ENCODE measurements at places on chromosomes 6 and 20.

GRCh38 chr20:64010711-64011237 lies 25.2 kb upstream of the C20orf204 start:
- no peak for DNase-seq

- DNase-seq, result no peak
Measured at GRCh38 chr6:149273318-149273717, 44.2 kb upstream of the TAB2 start.

GRCh38 chr6:158805698-158806377 lies 13.3 kb downstream of the EZR start:
- no peak for DNase-seq

DNA sequence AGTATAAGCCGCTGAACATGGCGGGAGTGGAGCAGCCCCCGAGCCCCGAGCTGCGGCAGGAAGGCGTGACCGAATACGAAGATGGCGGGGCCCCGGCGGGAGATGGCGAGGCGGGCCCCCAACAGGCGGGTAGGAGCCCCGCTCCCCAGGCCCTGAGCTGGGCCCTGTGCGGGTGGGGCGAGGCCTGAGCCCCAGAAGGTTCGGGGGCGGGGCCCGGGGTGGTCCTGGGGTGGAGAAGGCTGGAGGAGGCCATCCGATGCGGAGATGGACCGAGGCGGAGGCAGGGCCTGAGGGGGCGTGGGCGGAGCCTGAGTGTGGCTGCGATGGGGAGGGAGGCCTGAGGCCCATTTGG lies 7.1 kb downstream of the L3MBTL1 start:
- no peak for DNase-seq

DNA sequence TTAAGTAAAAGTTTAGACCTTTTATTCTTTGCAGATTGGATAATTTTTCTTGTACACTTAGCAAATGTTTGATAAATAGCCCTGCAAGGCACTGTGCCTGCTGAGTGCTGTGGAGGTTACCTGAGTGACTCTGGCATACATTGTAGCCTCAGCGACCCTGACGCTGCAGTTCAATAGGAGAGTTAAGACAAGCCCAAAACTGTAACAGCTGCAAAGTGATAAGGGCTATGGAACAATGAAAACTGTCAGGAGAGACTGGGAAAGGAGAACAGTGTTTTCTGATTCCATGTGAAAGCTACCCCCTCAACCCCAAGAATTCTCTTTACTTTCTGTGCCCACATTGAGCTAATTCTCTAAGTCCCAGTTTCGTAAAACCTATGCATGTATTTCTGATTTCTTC lies 22.2 kb downstream of the HIVEP1 start:
- DNase-seq, result no peak

DNA sequence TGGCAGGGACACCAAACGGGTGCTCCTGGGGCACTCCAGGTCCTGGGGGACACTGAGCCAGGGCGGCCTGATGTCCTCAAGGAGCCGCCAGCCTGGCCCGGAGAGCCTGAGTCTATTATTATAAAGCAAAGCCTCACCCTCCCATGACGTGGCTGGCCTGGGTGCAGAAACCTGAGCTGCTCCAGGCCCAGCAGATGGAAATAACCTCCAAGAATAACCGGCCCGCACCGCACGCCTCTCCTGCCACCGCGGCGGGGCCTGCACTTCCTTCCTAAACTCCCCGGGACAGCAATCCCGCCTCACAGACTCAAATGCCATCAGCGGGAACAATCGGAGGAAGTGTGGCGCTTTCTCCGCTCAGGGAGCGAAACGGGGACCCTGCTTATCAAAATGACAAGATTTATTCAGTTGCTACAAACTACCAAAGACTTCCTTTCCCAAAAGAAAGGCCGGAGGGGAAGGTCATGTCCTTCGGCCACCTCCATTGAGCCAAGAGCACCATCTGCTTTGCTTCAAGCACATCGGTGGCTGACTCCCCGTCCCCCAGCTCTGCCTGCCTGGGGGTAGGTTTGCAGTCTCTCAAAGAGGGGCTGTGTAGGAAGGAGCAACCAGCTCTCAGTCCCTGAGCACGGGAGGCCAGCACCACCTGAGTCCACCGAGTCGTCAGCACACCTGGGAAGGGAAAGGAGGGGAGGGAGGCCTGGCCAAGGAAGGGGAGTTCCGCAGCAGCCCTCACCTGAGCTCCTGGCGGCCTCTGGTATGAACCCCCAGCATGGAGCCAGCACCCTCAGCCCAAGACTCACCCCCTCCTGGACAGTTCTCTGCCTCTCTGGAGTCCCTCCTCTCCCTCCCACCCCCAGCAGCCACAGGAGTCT lies 78.6 kb upstream of the QKI start:
- no peak for DNase-seq

DNA sequence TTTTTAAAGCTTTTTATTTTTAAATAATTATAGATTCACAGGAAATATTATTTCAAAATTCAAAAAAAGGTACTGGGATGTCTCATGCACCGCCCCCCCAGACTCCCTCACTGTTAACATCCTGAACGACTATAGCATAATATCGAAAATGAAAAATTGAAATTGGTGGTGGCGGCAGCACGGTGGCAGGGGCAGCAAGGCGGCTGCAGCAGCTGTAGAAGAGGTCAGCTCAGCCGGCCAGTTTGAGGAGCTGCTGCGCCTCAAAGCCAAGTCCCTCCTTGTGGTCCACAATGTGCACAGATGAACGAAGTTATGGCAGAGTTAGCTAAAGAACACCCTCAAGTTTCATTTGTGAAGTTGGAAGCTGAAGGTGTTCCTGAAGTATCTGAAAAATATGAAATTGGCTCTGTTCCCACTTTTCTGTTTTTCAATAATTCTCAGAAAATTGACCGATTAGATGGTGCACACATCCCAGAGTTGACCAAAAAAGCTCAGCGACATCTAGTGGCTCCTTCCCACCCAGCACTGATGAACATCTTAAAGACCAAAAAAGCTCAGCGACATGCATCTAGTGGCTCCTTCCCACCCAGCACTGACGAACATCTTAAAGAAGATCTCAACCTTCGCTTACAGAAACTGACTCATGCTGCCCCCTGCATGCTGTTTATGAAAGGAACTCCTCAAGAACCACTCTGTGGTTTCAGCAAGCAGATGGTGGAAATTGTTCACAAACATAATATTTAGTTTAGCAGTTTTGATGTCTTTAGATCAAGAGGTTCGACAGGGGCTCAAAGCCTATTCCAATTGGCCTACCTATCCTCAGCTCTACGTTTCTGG lies 100.8 kb downstream of the FAM217A start:
- peak; percentile 18 for DNase-seq
